ENCODE measurements at places on chromosomes 16 and 17.

GRCh38 chr17:676060-676700 is 38.5 kb downstream of the VPS53 start:
- DNase-seq = no peak

- DNase-seq = no peak
These were observed 8.5 kb downstream of the PECAM1 start for GRCh38 chr17:64382061-64382583.

DNA sequence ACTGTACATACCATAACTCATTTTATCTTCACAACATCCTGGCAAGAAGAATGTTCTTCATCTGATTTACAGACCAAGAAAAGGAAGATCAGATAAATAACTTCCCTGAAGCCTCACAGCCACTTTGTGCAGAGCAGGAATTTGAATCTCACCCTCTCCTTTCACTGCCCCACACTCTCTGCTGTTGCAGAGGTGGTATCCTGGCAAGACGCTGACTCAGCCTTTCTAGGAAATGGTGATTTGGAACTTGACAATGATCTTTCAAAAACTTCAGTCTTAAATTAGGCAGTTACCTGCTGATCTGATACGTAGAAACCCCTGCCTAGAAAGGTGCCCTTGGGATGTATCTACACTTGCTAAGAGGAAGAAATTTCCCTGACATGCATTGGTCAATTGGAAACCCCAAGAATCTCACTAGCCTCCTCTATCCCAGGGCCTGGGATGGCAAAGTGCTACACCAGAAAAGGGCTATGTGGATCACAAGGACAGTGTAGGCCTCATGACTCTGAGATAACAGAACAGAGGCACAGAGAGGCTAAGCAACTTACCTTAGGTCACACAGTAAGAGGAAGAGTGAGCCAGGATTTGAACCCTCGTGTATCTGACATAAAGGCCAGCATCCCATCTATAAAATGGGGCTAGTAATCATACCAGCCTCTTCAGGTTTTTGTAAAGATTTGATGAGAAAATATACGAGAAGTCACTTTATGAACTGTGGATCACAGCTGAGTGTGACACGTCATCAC is 17.9 kb downstream of the FBXO39 start:
- DNase-seq = no peak

- no peak for DNase-seq
These were observed 486.7 kb downstream of the MAF start for GRCh38 chr16:79113826-79114225.

DNA sequence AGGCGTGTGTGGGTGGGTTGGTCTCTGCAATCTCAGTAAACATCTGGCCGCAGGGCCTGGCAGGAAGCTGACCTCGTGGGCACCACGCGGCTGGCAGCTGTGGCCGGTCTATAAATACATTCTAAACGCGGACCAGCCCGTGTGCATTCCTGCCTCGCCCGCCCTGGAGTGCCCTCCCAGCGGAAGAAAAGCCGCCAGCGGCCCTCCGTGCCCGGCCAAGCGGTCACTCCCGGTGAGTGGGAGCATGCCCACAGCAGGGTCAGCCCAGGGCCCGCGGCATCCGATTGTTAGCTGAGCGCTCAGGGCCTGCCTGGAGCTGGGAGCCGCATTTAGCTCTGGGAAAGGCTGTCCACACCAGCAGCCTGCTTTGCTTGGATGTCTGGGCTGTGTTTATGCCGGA is 10.3 kb downstream of the ZNF469 start:
- DNase-seq = no peak

DNA sequence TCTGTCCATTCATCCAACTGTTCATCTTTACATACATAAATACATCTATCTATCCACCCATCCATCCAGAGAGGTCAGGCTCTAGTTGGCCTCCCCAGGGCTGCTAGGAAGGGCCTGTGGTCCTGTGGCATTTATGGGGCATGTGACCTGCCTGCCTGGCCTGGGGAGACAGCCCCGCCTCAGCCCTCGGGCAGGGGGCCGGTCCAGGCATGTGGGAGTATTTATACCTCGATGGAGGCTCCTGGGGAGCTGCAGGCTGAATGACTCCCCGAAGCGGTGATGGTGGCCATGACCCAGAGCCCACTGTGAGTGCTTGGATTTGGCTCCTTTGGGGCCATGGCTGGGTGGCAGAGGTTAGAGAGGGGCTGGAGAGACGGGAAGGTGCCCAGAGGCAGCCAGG is 7.3 kb downstream of the FOXN1 start:
- no peak for DNase-seq

DNA sequence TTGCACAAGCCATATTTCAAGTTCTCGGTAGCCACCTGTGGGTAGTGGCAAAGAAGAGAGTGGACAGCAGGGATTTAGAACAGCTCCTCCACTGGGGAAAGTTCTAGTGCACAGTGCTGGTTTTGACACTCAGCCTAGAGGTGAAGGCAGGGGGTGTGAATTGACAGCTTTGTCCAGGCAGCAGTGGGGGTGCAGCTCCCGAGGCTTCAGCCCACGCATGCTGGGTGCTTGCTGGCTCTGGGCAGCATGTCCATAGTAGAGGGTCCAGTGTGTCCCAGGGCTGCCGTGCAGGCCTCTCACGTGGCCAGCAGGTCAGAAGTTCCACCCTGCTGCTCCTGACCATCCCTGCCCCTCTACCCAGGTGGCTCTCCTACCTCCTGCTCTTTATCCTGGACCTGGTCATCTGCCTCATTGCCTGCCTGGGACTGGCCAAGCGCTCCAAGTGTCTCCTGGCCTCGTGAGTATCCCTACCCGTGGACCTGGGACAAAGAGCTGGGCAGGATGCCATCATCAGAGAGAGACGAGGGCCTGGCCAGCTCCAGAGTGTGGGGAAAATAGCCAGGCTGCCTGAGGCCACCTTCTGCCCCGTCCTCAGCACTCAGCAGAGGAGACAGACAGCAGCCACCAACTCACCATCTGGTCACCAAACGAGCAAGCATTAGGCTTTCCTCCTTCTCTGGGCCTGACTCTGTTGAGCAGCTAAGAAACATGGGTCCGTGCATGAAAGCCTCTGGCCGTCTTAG is 29.8 kb downstream of the TTYH2 start:
- DNase-seq = no peak

- no peak for DNase-seq
These were observed 1735.9 kb downstream of the TP53TG3F start for GRCh38 chr16:35195173-35195863.

GRCh38 chr16:28003923-28004322 is 59.6 kb downstream of the GSG1L start:
- no peak for DNase-seq

GRCh38 chr17:8186446-8186786 is 3.6 kb downstream of the BORCS6 start:
- no peak for DNase-seq

DNA sequence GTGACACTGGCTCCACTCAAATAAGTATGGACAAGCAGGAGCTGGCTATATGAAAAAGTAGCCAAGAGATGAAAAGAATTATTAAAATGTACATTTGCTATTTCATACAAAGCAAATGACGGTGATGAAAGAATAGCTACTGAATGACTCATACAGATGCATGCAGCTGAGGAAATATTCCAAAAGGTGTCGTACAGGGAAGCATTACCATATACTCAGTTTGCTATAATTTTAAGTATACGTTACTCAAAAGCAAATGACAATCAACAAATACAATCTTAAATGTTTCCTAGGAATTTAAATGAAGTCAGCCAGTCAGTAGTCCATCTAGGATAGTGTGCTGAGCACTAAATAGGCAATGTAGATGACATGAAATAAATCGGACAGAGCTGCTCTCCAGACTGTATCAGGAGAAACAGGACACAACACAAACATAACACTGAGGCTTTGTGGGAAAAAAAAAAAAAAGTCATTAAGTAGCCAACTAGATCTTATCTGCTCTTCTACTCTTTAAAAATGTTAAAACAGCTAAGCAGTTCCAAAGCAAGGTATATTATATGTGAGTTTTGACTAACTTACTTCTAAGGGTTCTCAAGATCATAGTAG is 65.0 kb downstream of the NCOR1 start:
- no peak for DNase-seq

- no peak for DNase-seq
These were observed 269.2 kb upstream of the SALL1 start for GRCh38 chr16:51420247-51420646.

DNA sequence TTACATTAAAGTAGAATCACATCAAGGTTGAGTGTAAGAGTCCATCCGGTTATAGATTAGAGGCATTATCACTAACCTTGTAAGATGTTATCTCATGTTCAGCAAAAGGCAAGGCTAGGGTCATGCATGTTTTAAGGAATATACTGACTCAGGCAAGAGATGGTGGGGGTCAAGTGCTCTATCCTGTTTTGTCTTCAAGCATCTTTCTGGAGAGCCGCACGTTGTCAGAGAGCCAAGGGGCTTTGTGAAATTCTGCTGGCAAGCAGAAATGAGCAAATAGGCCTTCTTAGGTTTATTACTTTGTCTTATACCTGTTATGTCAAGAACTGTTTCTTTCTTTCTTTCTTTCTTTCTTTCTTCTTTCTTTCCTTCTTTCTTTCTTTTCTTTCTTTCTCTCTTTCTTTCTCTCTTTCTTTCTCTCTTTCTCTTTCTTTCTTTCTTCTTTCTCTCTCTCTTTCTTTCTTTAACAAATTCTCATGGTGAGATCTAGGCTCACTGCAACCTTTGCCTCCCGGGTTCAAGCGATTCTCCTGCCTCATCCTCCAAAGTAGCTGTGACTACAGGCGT is 47.3 kb upstream of the IL34 start:
- no peak for DNase-seq

DNA sequence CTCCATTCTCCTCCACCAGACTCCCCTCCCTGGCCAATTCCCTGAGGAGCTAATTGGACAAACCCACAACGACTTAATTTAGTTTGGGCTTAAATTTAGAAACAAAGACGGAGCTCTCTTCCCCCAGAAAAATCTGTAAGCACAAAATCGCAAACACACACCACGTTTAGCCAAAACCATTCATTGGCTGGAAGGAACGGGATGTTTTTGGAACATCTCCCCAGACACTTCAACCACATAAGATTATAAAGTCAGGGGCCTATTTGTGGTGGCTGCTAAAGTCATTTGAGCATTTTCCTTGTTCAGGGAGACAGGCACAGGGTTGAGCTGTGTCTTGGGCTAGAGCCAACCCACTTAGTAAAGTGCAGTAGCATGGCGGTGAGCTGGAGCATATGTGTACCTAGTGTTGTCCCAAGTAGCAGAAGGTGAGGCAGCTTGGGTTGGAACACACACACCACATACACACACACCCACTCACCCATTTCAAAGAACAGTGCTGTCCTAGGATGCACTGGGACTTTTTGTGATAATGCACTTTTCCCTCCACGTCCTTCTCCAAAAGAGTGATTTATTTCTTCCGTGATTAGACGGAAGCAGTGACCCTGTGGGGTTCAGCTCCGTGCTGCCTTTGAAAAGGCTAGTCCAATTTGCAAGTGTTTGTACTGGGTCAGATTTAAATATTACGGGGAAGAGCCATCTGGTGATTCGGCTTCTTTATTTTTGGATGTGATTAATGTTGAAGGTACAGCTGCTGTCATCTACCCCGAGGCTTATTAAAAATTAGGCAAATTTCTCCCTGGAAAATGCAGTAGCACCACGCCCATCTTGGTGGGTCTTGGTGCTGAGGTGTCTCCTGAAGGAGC is 32.2 kb downstream of the ELAC2 start:
- DNase-seq = no peak

DNA sequence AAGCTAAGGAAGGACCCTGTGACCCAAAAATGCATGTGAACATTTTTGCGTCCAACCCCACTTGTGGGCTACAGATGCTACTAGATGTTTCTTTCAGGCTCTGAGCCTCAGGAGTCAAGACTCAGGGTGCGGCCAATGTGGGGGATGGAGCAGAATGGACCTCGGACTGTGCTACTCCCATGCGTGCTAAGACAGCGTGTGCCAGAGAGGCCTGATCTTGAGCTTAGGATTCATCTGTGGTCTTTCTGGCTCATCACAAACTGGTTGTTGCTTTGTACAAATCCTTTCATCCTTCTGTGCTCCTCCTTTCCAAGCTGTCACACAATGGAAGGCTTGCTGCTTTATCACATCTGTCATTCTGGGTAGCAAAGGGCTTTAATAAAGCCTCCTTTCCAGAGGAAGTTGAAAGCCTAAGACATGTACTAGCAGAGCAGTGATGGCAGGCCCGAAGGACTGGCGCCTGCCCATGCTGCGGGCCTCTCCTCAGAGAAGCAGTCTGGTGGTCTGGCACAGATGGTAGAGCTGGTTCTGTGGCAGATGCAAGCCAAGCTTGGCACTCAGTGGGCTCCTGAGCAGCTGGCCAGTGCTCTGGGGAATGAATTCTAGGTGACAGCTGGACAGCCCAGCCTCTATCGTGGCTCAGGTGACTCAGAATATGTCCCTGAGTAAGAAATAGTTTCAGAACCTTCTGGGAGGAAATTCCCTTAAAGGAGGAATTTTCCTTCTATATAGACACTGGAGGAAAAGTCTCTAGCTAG is 27.8 kb downstream of the COG4 start:
- no peak for DNase-seq

- DNase-seq = no peak
These were observed 3.2 kb downstream of the ZC3H7A start for GRCh38 chr16:11793840-11794239.

GRCh38 chr17:45147581-45148182 is 593 bp upstream of the HEXIM1 start:
- DNase-seq = peak; percentile 58

DNA sequence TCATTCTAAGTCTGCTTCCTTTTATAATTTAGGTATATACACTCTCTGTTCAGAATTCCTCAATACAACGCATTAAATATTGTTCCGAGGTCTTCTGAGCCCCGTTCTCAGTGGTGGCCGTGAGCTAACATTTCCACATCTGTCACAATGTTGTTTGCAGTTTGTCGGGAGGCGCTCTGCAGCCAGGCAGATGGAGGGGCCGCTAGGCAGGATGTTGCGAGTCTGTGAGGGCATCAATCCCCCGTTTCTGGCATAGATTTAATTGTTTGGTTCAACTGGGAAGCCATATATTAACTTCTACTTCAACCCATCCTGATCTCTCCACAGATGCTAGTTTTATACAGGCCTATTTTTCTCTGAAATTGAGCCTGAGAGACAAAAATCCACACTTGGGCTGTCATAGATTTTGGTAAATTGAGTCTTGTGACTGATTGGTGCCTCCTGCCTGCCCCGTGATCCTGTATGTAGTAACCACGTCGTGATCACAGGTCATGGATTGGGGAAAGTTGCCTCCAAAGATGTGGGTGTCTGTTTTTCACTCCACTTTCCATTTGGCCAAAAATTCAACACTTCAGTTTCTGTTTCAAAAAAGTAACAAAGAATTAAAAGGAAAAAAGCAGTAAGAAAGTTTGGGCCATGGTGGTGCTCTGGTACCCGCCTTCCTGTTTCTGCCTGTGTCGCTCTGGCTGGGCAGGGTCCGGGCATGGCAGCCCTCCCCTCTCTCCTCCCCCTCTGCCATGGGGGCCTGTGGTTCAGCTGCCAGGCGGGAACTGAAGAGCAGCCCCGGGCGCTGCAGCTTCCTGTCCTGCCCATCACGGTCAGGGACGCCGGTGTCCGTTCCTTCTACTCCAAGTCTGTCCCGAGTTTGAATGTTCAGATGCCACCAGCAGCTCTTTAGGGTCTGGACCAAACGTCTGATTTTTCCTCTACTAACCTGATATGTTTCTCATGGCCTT is 41.5 kb downstream of the RPTOR start:
- no peak for DNase-seq

Data from activated T-cell treated with anti-CD3 and anti-CD28 coated beads for 1 hour (primary cell).